ENCODE measurements at places on chromosomes 3 and 15.

GRCh38 chr3:127175272-127175671, 17.7 kb upstream of the PRR23E start:
- no peak for DNase-seq

DNA sequence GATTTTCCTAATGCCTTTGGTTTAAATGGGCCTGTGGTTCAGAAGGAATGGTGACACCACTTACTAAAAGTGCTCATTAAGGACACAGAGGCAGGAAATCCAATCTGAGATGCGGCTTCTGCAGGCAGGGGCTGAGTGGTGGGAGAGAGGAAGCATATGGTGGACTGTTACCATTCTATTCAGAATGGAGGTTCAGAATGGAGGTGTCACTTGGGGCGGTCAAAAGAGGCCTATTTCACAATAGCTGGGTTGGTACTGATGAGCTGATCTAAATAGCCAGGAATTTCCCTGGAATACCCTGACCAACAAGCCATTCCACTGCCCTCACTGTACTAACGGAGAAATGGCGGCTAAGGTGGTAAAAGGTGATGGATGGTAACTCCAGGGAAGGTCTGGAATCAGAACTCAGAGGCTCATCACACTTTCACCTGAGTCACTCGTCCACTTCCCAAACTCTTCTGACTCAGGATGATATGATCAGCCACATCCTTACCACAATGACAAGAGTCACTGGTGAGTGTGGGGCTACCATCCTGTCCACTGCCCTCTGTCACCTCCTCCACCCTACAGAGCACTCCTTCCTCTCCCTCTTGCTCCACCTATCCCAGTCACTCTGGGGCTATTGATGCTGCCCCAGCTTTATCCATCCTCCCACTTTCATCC, 15.7 kb downstream of the RFT1 start:
- DNase-seq = no peak

GRCh38 chr3:125443923-125444322, 68.8 kb upstream of the ZNF148 start:
- DNase-seq = no peak

DNA sequence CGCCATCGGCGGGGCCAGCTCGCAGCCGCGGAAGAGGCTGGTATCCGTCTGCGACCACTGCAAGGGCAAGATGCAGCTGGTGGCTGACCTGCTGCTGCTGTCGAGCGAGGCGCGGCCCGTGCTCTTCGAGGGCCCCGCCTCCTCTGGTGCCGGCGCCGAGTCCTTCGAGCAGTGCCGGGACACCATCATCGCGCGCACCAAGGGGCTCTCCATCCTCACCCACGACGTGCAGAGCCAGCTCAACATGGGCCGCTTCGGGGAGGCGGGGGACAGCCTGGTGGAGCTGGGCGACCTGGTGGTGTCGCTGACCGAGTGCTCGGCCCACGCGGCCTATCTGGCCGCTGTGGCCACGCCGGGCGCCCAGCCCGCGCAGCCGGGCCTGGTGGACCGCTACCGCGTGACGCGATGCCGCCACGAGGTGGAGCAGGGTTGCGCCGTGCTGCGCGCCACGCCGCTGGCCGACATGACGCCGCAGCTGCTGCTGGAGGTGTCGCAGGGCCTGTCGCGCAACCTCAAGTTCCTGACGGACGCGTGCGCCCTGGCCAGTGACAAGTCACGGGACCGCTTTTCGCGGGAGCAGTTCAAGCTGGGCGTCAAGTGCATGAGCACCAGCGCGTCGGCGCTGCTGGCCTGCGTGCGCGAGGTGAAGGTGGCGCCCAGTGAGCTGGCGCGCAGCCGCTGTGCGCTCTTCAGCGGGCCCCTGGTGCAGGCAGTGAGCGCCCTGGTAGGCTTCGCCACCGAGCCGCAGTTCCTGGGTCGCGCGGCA, 1.8 kb downstream of the TLNRD1 start:
- no peak for DNase-seq

GRCh38 chr3:154129625-154130024, 8.4 kb downstream of the ARHGEF26 start:
- DNase-seq = no peak

DNA sequence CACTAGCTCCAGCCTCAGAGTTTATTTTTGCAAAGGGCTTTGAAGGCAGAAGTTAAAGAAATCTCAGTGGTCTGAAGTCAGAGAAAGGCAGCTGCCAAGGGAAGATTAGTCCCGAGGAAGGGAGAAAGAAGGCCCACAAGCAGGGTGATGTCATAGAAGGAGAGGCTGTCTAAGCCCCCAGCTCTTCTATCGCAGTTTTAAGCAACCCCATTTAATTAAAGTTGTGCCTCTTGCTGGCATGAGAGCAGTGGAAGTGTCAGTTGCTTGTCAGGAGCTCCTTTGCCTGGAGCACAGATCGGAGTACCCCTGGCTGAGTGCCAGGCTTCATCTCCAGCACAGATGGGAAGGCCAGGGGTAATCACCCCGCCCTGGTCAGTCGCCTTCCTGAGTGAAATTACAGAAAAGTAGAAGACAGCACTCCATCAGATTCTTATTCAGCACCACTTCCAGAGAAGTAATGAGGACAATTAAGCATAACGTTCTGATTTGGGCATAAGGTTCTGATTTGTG, 530.7 kb downstream of the EPHB1 start:
- DNase-seq = no peak

DNA sequence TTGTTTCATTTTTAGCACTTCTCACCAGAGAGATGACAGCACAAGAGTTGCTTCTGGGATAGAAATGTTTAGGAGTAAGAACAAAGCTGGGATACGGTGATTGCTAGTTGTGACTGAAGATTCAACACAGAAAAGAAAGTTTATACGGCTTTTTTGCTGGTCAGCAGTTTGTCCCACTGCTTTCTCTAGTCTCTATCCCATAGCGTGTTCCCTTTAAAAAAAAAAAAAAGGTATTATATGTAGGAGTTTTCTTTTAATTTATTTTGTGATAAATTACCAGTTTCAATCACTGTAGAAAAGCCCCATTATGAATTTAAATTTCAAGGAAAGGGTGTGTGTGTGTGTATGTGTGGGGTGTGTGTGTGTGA, 48.0 kb downstream of the PGPEP1L start:
- DNase-seq = no peak

DNA sequence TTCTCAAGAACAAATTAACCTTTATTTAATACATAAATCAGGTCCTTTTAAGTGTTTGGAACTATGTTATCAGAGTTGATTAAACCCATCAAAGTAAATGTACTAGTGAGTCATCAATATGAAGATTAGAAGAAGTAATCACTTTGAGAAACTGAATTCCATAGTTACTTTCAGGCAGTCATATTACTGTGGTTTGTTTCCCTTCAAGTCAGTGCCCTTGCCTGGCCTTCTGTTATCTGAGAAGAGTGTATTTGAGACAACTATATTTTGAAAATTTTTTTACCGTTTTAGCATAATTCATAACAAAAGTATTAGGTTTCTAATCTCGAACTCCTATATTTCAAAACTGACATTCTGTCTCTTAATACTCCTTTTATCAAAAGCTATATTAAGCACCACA, 73.6 kb downstream of the GMPS start:
- no peak for DNase-seq

- DNase-seq = no peak
Observed at GRCh38 chr3:170918715-170919114, 10.3 kb upstream of the EIF5A2 start.

GRCh38 chr15:65409036-65409631, 13.6 kb downstream of the IGDCC4 start:
- DNase-seq = no peak

DNA sequence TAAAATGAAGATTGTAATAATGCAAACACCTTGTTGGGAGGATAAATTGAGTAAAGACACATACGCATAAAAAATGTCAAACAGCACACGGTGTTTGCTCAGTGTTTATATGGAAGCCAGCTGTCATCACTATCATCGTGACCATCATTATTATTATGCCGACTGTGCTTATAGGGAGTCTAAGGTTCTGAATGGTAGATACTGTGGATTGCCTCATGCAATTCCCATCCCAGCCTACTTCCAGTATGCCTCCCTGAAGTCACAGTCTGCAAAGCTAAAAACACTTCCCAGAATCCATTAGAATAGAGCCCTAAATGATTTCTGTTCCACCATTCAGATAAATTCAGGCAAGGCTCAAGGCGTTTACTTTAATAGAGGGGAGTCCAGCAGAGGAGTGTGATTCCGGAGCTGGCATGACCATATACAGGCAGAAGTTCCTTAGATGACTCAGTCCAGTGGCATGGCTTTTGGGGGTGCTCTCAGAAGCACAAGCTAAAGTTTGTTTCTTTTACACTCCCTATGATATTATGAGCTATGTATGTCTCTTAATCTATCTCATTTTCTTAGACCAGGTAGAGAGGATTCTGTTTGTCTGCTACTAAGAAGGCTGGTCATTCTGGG, 148.7 kb downstream of the MEX3B start:
- no peak for DNase-seq

GRCh38 chr15:64100958-64101357, 5.2 kb downstream of the SNX1 start:
- DNase-seq = no peak

GRCh38 chr3:7015683-7016440, 154.9 kb downstream of the GRM7 start:
- DNase-seq = no peak

DNA sequence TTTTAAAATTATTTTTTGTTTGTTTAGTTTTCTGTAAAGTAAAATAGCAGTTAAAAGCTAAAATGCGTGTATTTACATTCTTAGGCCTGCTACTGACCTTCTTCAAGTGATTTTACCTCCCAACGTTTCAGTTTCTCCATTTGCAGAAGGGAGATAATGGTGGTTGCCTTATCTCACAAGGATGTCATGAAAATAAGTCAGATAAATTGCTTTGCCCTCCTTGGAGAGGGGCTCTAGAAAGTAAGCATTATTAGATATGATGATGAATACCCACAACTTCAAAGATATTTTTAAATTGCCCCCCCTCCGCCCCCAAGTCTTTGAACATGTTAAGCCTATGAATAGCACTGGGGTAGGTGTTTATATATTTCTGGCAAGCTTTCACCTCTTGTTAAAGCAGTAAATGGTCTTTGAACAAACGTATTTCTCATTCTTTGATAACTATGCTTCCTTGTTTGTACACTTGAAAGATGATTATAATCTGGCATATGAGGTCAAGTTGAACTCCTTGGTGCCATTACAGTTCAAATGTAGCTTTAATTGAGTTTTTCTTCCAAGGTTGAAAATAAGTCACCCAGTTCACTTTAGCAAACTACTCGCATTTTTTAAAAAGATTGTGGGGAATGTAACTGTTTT, 6.4 kb downstream of the TERC start:
- no peak for DNase-seq

GRCh38 chr15:67884514-67885174, 44.8 kb upstream of the RNU6-1 start:
- no peak for DNase-seq

- no peak for DNase-seq
Observed at GRCh38 chr15:75671730-75672602, 24.3 kb downstream of the SNX33 start.

DNA sequence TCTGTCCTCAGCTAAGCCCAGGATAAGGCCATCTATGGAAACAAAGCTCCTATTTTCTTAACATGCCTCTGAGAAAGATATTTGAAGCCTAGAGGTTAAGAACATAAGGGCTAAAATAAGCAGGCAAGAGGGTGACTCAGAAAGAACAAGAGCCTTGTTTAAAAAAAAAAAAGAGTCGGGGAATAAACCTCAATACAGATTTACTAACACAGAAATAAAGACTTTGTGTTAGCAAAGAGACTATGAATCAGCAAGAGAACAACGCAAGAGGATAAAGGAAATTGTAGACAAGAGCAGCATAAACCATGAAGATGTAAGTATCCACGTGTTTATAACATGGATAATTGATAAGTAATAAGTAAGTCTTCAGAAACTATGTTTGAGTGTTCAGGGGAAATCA, 36.0 kb downstream of the RAB27A start:
- DNase-seq = no peak
